ENCODE measurements at places on chromosomes 5 and 9. TPM values are rescaled to one million over a fixed set of nuclear protein-coding genes. Genes with fewer than 3 reads are reported as not detected.

- no peak for DNase-seq
These were observed 585.7 kb downstream of the ACTL7B start for GRCh38 chr9:108270051-108270450.

The LCN9 gene
- not detected for total RNA-seq

- DNase-seq = no peak
These were observed 414.0 kb upstream of the ACTBL2 start for GRCh38 chr5:57896576-57896975.

DNA sequence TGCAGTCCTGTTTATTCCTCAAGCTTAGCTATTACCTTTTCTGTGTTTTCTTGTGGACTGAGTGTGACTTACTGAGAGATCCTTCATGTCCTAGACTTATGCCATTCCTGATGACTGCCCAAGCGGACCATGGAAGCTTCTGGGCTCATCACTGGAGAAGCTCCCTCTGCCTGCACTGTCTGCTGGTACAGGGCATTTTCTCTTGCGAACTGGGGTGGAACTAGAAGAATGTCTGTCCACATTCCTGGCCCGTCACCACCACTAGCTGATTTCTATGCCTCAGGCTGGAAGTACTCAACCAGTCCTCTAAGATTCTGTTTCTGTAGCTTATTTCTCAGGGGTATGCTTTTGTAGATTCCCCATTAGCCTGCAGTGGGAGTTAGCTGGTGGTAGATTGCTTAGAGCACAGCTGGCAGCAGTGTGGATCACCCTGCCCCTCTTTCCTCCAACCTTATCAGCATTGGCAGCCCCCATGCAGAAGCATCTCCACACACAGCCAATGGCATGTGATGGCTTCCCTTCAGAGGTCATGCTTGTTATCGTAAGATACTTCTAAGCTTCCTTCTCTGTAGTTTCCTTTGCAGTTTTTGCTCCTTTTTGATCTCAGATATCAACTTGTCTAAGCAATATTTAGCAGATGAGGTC is 12.4 kb downstream of the SLC36A1 start:
- no peak for DNase-seq

DNA sequence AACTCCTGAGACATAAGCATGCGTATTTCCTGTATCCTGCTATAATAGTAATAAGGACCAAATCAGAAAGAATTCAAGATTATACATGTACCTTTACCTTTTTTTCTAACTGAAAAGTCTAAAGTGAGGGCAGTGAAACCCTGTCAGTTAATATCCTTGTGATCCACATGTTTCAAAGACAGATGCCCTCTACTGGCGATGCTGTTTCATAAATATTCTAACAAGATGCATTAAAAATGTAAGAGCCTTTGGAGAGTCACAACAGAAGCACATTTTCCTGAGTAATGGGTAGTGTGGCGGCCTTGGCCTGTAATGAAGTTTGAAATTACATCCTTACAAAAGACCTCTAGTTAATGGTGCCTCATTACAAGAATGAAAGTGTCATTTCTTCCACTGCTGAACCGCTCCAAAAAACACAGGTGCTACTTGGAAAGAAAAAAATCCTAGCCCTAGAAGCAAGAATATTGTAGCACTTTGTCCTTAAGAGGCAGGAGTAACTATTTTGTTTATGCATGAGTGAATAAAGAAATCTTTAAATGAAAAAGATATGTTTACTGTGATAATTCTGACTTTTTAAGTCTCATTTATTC is 232.6 kb downstream of the EPB41L4A start:
- no peak for DNase-seq

GRCh38 chr5:158792976-158793375 is 306.7 kb downstream of the EBF1 start:
- no peak for DNase-seq

GRCh38 chr9:136482046-136482792 is 621 bp downstream of the SEC16A start:
- no peak for DNase-seq

- no peak for DNase-seq
These were observed 129.0 kb downstream of the SREK1 start for GRCh38 chr5:66273121-66273520.

DNA sequence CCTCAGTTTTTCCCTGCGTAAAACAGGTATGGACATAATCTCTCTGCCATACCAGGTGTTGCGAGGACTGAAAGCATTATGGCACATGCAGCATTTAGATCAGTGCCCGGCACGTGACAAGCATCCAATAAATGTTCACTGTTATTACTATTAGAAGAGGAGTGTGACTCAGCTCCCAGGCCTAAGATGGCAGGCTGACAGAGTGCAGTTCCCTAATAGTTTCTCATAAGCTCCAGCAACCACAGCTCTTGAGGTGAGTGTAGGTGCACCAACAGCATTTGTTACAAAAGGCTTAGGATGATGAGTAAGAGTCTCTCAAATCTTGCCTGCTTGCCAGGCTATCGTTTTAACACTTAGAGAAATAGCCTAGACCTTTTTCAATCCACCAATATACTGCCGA is 28.9 kb upstream of the GLIS3 start:
- no peak for DNase-seq

The PCDHGA10 gene
- 14.4 TPM for total RNA-seq

GRCh38 chr5:37840053-37841034 is 503 bp upstream of the GDNF start:
- no peak for DNase-seq

DNA sequence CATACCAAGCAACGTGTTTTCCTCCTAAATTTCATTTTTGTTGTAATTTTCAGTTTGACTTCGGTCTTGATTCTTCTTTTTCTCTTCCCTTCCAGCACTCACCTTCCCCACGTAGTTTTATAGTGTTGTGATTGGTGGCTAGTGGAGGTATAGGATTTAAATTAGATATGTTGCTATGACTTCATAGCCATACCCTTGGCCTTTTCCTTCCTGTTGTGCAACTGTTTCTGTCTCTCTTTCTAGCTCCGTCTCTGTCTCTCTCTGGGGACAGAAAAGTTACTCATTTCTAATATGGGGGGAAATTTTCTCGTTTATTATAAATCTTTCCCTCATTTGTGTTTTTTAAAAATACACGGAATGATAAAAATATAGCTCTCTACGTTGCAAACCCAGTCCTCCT is 20.6 kb upstream of the C5orf24 start:
- DNase-seq = no peak

GRCh38 chr5:140112685-140113179 is 1.2 kb upstream of the PURA start:
- DNase-seq = no peak

The AGXT2 gene
- total RNA-seq = not detected

DNA sequence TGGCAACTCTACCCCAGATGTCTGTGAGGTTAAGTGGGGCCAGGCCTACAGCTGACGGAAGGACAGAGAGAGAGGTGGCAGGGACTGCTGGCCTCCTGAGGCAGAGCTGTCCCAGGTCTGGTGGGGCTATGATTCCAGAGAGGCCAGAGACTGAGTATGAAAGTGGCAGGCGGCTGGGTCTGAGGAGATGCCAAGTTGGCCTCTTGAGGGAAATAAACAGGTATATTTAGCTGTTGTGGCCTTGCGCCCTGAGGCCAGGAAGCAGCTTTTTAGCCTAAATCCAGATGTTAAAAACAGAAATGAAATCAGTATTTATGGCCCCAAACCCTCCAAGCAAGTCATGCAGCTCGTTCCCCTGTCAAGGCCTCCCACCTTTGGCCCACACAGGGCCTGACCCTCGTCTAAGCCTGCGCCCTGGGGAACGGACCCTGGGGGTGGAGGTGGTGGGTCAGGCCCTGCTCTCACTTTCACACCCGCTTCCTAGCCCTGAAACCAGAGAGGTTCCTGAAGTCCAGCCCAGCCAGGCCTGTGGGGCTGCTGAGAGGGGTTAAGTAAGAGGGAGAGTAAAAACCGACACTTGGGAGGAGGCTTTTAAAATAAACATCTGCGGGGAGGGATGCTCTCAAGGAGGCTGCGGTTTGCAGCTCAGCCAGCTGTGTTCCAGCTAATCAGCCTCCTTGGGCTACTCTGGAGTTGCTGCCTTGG is 18.7 kb downstream of the PCDHGC5 start:
- no peak for DNase-seq

GRCh38 chr9:121464968-121465367 is 34.7 kb downstream of the GGTA1 start:
- no peak for DNase-seq

DNA sequence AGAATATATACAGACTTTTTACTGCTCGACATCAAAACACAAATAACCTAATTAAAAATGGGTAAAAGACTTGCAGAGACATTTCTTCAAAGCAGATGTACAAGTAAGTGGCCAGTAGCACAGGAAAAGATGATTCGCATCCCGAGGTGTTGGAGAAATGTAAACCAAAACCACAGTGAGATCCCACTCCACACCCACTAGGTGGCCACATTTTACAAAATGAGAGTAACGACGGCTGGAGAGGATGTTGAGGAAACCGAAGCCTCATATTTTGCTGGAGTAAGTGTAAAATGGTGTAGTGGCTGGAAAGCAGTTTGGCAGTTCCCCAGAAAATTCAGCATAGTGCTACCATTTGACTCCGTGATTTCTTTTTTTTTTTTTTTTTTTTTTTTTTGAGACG is 21.3 kb upstream of the GBGT1 start:
- no peak for DNase-seq

- no peak for DNase-seq
These were observed 75.7 kb upstream of the SMARCA2 start for GRCh38 chr9:1939466-1939865.

- no peak for DNase-seq
These were observed 91.2 kb downstream of the IRX2 start for GRCh38 chr5:2660315-2660714.
